ENCODE measurements at places on chromosomes 13 and 19. TPM values are rescaled to one million over a fixed set of nuclear protein-coding genes. Genes with fewer than 3 reads are reported as not detected.

DNA sequence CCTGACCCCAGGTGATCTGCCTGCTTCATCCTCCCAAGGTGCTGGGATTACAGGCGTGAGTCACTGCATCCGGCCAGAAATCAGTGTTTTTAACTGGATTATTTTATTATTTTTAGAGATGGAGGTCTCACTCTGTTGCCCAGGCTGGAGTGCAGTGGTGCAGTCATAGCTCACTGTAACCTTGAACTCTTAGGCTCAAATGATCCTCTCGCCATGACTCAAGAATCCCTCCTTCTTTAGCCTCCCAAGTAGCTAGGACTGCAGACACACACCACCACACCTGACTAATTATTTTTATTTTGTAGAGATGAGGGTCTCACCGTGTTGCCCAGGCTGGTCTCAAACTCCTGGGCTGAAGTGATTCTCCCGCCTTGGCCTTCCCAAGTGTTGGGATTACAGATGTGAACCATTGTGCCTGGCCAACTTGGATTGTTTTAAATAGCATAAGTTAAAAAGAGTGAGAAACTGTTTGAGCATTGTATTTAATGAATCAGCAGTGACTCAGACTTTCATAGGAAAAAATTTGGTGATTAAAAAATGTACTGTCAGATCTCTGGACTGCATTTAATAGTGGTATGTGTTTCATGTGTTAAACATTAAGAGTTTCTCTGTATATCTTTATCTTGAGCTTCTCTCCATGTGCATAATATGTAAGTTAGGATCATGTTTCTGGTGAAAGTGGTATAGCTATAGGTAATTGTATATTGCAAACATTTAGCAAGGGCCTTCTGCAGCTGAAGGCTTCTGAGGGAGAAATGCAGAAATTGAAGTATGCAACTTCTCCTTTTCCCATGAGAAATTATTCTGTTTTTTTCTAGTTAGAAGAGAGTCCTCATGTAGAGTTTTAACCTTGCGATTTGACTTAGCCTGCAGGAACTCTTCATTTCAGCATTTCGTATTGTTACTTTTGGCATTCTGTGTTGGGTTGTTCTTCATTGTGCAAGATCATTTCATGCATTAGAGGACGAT, 121.2 kb downstream of the PCCA start:
- DNase-seq: no peak

DNA sequence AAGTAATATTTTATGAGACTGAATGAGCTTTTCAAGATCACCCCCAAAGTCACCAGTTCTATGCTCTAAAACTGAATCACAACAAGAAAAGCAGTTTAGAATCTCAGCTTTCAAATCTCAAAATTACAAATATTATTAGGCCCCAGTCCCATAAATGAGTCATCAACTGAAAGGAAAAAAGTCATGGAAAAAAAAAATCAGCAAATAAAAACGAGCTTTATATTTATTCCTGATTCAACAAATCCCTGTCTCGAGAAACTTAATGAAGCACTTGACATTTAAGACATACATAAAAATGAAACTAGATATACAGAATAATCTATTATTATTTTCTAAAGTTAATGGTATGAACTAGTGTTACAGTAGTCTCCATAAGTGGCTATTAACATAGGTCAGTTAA, 203.0 kb downstream of the DIAPH3 start:
- no peak for DNase-seq

GRCh38 chr13:53447863-53448262, 419.2 kb downstream of the OLFM4 start:
- no peak for DNase-seq

- DNase-seq: no peak
These were observed 744 bp upstream of the ZNF584 start for GRCh38 chr19:58407658-58408151.

DNA sequence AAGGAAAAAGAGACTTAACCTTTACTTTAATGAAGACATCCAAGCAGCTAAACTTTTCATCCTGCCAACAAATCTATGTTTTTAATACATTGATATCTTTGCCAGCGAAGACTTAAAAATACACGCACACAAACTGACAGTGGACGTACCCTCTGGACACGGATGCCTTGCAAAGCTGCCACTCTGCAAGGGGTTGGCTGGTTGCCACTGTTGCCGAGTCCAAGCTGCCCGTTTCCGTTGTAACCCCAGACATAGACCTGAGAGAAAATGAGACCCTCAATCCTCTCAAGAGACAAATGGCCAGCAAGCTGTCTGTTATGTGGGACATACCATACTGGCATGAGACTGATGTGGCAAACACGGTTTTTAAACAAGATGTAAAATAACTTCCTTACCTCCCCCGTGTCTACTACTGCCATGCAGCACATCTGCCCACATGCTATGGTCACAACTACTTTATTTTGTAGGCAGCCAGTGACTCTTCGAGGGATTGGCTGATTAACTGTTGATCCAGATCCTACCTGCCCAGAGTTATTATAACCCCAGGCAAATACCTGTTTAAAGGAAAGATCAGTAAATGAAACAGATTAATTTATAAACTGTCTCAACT, 21.2 kb downstream of the RCBTB2 start:
- no peak for DNase-seq

DNA sequence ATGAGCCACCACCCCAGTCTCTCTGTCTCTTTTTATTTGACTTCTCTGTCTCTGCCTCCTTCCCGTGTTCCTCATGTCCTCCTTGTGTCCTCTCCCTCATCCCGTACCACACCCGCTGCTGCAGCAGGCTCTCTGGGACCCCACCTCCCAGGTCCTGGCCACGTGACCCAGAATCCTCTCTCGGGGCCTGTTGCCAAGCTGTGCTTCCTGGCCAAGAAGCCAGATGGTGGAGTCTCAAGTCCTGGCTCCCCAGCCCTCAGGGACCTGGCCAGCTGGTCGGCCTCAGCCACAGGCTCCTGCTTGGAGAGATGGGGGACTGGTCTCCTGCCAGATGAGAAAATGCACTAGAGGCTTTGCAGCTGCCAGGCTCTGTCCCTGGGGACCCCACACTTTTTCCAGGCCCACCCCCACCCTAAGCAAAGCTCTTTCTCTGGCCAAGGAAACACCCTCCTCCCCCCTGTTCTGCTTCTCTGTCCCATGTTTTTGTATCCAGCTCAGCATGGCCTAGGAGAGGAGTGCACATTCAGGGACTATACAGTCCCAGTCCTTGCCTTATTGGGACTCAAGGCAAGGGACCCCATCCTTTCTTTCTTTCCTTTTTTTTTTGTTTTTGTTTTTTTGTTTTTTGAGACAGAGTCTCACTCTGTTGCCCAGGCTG, 34.3 kb upstream of the SHKBP1 start:
- no peak for DNase-seq

- DNase-seq: no peak
These were observed 139.3 kb downstream of the IRS2 start for GRCh38 chr13:109647053-109647452.

DNA sequence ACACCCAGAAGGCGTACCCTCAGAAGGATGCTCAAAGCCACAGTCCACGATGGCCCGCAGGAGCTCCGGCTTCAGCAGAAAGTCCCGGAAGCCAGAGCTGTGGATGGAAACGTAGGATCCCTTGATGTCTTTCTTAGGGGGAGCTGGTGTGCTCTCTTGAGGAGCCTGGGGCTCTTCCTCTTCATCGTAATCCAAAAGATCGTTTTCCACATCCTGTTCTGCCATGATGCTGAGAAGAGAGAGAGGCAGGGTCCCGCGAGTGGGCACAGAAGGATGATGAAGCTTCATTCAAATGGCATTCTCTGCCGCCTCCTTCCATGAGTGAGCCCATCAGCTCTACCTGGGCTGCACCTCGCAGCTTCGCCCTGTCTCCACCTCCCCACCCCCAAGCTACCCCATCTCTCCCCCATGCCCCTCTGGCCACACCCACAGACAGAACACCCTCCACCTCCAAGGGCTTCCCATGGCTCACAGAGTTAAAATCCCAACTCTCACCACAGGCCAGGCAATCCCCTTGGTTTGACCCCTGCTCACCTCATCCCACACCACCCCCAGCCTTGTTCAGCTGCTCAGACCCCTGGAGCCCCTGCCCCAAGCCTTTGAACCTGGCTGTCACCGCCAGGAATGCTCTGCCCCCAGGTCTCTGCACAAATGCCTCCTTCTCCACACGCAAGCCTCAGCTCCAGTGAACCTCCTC, 6.0 kb downstream of the DDX39A start:
- no peak for DNase-seq

GRCh38 chr13:81283062-81283461, 942.1 kb upstream of the SPRY2 start:
- DNase-seq: no peak

GRCh38 chr13:41639955-41640780, 182.8 kb downstream of the RGCC start:
- no peak for DNase-seq

DNA sequence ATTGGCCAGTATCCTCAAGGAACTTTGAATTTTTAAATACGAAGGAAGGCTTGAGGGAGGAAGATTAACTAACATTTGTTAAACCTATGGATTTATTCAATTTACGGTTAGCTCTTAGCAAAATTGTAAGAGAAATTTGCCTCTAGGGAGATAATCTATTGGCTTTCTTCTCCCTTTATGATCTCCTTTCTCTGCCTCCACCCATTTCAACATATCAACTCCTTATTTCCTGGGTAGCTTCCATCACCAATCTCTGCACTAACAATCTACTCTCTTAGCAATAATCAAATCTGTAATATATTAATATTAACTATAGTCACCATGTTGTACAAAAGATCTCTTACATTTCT, 233.9 kb upstream of the CSNK1A1L start:
- DNase-seq: no peak

GRCh38 chr19:22331521-22331920, 45.3 kb downstream of the ZNF729 start:
- no peak for DNase-seq

DNA sequence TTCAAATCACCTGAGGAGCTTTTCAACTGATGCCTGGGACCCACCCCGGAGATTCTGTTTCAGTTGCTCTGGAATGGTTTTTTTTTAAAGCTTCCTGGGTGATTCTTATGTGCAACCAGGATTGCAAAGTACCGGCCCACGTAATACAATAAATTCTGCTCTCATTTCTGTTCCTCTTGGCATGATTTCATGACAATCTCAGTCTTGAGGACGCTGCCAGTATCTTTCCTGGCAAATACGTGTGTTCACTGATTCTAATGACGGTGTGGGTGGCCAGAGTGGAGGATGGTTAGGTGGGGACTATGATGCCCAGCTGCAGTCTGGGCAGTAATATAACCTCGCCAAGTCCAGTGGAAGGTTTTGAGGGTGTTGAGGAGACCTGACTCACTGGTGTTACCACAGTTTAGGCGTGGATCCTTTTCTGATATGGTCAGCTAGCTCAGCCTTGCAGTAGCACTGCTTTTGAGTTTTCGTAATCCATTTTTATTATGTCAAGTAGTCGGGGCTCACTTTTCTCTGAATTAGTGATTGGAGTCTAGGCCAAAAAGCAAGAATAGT, 49.4 kb downstream of the FAM124A start:
- no peak for DNase-seq

DNA sequence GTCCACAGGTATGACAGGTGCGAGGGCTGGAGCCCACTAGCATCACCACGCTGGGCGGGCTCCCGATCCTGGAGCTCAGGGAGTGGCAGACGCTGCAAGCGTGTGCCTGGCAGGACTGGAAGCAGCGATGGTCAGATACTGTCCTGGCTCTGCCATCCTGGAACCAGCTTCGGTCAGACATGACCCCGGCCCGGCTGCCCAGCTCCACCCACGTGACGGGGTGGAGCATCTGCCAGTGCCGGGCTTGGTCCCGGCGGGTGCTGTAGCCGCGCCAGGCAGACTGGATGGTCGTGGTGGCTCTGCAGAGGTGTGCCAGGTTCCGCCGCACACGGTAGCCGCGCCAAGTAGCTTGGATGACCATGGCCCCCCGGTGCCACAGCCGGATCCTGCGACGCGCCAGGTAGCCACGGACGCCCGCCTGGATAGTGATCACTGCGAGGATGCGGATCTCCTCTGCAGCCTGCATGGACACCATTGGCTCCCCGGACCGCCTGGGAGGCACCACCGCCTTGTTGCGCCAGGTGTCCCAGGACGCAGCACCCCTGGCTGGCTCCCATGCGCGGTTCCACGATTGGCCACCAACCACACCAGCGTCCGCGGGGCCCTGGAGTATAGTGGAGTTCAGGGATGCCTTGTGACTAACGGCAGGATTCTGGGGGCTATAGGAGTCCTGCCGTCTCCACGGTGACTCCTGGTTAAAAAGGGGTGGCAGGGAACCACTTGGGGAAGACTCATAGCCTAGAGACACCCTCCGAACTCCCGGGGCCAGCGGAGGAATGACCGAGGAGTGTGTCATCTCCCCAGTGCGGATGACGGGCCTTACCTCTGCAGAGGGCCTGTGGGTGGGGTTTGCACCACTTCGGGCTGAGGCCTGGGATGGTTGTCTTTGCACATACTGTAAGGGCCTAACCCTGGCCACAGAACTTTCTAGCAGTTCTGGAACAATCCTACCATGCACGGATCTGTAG, 16.5 kb downstream of the IQCN start:
- DNase-seq: no peak

- no peak for DNase-seq
These were observed 6.6 kb upstream of the EID2 start for GRCh38 chr19:39546599-39546998.

DNA sequence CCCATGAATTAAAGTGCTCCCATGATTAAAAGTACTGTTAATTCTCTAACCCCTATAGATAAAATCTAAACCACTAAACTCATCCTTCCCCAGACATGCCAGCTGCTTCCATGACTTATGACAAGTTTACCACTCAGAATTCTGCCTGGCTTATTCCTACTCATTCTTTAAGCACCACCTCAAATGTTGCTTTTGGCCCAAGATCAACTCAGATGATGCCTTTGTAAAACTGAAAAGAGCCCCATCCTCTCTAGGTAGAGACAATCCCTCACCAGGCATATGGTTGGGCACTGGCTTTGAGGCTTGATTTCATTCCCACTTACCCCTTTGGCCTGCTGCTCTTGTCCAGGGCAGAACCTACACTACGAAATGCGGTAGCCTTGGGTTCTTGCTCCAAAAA, 250.0 kb downstream of the DNAJC15 start:
- DNase-seq: no peak

GRCh38 chr19:18262917-18263316, 11.3 kb downstream of the IQCN start:
- DNase-seq: no peak

- DNase-seq: peak; percentile 100
These were observed 21.0 kb upstream of the GDF15 start for GRCh38 chr19:18364826-18365528.

The ZSWIM9 gene
- 2.0 TPM for polyA plus RNA-seq

The TMEM150B gene
- polyA plus RNA-seq: not detected

The CYP2A7 gene
- polyA plus RNA-seq: not detected

The ANKRD10 gene
- polyA plus RNA-seq: 142 TPM

The FUT2 gene
- 0.55 TPM for polyA plus RNA-seq

The COL4A2 gene
- polyA plus RNA-seq: 184 TPM

All from cardiac muscle cell (in vitro differentiated cells and primary cell).